ENCODE measurements at places on chromosomes 2 and 18. TPM values are rescaled to one million over a fixed set of nuclear protein-coding genes. Genes with fewer than 3 reads are reported as not detected.
A peak's percentile ranks its signal among the peaks of the same experiment; 100 is the strongest.

DNA sequence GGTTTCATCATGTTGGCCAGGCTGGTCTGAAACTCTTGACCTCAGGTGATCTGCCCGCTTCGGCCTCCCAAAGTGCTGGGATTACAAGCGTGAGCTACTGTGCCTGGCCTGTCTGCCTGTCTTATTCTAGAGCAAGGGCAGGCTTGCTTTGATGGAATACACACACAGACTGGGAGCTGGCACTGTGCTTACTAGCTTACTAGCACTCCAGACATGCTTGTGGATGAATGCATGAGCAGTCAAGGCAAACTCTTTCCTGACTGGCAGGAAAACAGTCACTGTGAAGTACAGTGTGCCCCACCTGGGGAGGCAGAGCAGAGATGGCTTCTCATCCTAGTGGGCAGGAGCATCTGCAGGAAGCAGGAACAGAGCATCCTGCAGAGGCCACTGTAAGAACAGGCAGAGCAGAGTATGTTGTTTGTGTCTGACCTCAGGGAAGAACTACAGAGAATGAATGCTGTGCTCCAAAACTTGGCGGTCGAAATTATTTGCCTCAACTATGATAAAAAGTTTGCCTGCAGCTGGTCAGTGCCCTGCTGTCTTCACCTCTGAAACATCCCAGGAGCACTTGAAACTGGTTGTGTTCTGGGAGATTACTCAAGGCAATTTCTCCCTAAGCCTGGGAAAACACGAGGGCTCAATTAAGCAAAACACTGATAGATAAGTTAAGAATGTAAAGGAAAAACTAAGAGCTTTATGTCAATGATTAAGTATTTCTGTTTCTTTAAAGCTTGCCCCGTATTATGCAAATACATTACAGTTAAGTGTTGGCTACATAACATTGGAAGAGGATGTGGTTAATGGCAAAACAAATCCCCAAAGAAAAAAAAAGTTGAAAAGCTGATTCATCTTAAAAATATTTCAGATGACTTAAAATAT, 102.4 kb downstream of the VAPA start:
- peak; percentile 100 for DNase-seq

- DNase-seq = peak; percentile 1
Measured at GRCh38 chr2:163970058-163970813, 234.4 kb upstream of the FIGN start.

The SGPP2 gene
- not detected for total RNA-seq

DNA sequence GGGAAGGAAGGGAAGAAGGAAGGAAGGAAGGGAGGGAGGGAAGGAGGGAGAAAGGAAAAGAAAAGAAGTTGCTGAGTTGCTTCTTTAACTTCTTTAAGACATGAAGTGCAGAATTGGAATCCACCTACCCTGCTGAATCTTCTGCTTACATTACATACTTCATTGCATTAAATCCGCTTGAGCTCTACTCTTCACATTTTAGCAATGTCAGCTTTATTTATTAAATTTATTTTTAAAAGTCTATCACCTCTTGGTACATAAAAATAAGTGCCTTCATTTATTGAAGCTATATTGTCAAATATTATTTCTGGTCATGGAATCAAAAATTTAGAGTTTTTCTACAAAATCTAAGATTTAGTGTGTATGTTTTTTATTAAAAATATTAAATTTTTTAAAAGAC, 284.6 kb downstream of the CCDC102B start:
- DNase-seq = no peak

GRCh38 chr2:217933617-217933993, 69.2 kb downstream of the TNS1 start:
- DNase-seq = no peak

DNA sequence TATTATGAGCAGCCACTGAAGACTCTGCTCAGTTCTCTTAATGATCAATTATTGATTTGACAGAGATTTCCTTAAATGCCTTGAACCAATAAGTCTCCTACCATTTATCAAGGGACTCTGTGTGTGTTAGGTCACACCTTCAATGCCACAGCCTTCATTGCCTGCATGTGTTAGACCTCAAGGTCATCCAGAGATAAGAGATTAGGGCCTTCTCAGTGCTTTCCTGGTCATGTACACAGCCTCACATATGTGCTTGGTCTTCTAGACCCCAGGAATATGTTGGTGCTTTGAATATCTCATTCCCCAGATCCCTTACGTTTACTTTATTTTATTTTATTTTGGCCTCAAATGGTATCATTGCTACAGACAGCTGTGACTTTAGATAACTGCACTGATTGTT, 93.0 kb upstream of the CTAGE1 start:
- DNase-seq = no peak

The SCG2 gene
- total RNA-seq = 0.97 TPM

The IL1A gene
- 0.32 TPM for total RNA-seq

GRCh38 chr2:229392196-229392595, 121.1 kb upstream of the PID1 start:
- peak; percentile 31 for DNase-seq

DNA sequence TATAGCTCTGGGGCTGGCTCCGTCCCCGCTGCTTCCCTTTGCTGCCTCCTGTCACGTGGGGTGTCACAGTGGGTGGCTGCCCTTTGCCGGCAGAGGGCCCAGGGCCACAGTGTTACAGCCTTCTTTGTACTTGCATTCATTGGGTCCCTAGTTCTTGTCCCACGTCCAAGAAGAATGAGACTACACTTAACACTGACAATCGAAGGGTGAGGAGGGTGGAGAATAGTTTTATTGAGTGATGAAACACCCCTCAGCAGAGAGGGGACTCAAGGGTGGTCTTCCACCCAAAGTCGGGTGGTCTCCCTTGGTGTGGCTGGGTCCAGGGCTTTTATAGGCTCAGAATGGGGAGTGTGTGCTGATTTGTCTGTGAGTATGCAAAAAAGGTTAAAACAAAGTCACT, 1.9 kb downstream of the ATG4B start:
- no peak for DNase-seq

The TCF23 gene
- not detected for total RNA-seq

DNA sequence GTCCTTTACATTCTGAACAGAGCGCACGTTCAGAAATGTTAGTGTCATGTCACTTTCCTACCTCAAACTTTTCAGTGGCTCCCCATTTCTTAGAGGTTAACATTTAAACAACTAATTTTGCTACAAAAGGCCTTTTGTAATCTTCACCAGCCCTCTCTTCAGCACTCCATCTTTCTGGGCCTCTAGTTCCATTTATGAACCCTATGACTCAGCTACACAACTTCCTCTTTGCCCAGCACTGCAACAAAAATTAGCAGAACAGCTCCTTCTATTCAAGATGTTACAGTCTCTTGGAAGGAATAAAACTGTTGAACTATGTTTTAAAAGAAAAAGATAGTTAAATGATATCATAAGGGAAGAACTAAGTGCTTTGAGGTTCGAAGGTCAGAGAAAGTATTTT, 139.9 kb downstream of the VWC2L start:
- DNase-seq = no peak

The NIFK gene
- total RNA-seq = 34.1 TPM

The ILKAP gene
- 22.5 TPM for total RNA-seq

DNA sequence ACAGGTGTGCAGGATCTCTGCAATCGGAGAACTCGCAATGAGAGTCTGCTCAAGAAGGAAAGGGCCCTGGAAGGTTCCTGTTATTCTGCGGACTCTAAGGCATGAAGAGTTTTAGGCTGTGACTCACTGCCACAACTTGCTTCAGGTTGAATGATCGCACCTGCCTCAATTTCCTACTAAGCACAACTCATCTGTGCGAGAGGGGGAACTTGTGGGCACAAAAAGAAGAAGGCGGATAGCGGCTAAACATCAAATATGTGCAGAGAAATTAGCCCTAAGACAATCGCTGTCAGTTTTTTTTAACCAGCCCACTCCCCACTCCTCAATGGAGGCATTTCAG, 14.0 kb upstream of the CREG2 start:
- no peak for DNase-seq

The TBR1 gene
- under 0.01 TPM for total RNA-seq

The DSG1 gene
- total RNA-seq = not detected

- no peak for DNase-seq
Measured at GRCh38 chr2:15041429-15041837, 408.9 kb downstream of the LRATD1 start.

The CABLES1 gene
- total RNA-seq = 0.43 TPM

DNA sequence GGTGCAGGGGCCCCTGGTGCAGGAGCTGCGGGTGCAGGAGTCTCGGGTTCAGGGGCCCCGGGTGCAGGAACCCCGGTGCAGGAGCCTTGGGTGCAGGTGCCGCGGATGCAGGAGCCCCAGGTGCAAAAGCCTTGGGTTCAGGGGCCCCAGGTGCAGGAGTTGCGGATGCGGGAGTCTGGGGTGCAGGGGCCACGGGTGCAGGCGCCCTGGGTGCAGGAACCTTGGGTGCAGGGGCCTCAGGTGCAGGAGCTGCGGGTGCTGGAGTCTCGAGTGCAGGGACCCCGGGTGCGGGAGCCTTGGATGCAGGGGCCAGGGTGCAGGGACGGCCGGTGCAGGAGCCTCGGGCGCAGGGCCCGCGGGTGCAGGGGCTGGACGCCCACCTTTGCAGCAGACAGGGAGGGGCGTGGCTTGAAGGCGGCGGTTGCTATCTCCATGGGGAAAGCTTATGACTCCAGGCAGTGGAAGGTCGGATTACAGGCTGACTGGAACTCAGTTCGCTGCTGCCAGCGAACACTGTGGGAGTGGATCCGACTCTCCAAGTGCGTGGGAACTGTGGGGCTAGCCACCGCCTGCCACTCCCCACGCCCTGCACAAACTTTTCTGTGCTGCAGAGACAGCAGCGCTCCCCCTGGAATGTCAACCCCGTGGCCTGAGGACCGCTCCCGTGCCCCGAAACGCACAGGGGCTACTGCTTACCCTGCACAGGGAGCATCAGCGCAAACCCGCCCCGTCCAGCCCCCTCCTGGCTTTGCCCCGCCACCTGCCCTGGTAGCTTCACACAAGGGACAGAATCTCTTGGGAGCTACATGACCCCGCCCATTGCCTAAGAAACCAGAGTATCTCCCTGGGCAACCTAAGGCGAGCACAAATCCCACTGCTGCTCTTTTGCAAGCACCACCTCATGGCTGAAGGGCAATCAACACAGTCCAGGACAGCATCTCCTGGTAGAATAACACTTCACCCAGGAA, 40.3 kb downstream of the COPS9 start:
- no peak for DNase-seq

DNA sequence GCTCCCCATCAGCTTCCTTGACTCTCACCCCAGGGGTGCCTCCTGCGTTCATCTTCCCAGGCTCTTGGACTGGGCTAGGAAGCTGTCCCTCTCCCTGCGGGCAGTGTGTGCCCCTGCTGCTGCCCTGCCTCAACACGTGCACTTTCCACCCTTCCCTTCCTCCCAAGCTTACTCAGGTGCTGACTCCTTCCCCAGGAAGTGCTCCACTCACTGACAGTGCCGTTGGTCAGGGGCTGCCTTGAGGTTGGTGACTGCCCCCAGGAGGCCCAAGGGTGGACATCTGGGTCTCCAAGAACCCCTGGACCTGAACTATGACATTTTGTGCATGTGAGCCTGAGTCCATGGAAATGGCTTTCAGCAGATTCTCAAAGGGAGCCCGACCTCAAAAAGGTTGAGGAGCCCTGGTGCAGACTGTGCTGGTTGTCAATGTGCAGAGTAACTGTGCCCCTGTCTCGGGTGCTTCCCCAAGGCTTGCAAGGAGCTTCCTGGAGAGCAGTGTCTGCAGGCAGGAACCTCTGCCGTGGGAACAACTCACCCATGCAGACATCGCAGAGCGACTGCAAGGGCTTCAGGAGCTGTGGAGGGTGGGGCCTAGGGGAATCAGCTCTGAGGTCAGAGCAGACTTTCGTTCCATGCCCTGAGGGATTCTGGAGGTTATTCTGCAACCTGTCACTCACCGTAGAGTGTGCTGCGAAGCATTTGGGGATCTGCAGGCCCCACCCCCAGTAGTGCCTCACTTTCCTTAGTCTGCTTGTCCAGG, 116.5 kb upstream of the MCFD2 start:
- peak; percentile 50 for DNase-seq

- no peak for DNase-seq
Measured at GRCh38 chr18:60596928-60597327, 224.4 kb upstream of the MC4R start.

DNA sequence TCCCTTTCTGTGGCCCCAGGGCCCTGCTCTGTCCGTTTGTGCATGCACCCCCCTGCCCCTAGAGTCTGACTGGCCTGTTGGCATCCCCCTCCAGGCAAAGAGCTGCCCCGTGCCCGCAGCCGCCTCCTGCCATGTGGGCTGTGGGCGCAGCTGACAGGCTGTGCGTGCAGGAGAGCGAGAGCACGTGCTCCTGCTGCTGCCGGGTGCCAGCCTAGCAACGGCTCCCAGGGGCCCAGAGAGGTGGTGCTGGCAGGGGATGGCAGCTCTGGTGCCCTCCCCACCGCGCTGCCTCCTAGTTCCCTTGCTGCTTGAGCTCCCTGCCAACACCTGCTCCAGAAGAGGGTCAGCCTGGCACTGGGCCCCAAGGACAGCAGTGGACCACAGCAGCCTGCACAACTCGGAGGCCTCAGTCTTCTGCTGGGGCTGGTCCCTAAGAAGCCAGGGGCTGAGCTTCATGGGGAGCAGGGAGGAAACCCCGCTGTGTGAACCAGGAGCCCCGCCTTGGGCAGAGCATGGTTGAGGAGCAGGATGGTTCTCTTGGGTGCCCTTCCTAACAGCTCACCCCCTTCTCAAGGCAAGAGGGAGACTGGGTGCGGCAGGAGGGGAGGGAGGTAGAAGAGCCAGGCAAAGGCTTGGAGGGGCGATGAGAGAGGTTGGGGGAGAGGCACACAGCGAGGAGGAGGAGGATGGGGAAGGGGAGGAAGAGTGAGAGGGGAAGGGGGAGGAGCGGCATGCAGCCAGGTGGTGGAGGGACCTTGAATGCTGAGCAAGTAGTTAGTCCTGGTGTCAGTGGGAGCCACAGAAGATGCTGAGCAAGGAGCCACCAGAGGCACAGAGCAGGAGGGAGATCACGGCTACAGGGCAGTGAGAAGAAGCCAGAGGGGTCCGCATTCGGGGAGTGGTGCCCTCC, 23.8 kb upstream of the PTMA start:
- DNase-seq = no peak

The GYPC gene
- 161 TPM for total RNA-seq

The C2orf15 gene
- not detected for total RNA-seq

DNA sequence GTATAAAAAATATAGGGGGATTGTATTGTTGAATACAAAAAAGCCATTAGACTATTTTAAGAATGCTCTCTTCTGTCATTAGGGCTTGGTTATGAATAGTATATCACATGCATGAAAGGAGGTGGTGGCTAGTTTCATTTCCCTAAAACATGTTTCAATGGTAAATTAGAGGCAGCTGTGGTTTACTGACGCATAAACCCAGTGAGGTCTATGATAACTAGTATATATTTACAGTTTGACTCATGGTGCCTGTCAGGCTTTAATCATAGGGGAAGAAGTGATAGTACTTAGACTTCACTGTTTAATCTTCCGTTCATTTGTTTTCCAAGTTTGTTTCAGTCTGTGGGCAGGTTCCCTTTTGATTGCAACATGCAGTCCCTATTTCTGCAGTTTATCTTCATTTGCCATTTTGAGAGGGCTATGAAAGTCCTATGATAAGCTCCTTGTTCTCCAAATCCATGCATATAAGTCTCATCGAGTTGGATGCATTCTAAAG, 55.1 kb upstream of the MAP4K3 start:
- DNase-seq = peak; percentile 97

The RIT2 gene
- total RNA-seq = not detected

- peak; percentile 77 for DNase-seq
Measured at GRCh38 chr2:216636551-216637450, 3.6 kb downstream of the IGFBP2 start.

GRCh38 chr2:113119111-113119510, 8.3 kb upstream of the IL1RN start:
- DNase-seq = no peak
